Left colon (tissue), 2 donors: ENCODE measurements at places on chromosomes 12 and 14. TPM values are rescaled to one million over a fixed set of nuclear protein-coding genes. Genes with fewer than 3 reads are reported as not detected.

- no peak for DNase-seq
Measured at GRCh38 chr14:87203346-87203745, 789.6 kb downstream of the GALC start.

GRCh38 chr14:76589246-76589645, 172.0 kb upstream of the VASH1 start:
- DNase-seq: no peak

DNA sequence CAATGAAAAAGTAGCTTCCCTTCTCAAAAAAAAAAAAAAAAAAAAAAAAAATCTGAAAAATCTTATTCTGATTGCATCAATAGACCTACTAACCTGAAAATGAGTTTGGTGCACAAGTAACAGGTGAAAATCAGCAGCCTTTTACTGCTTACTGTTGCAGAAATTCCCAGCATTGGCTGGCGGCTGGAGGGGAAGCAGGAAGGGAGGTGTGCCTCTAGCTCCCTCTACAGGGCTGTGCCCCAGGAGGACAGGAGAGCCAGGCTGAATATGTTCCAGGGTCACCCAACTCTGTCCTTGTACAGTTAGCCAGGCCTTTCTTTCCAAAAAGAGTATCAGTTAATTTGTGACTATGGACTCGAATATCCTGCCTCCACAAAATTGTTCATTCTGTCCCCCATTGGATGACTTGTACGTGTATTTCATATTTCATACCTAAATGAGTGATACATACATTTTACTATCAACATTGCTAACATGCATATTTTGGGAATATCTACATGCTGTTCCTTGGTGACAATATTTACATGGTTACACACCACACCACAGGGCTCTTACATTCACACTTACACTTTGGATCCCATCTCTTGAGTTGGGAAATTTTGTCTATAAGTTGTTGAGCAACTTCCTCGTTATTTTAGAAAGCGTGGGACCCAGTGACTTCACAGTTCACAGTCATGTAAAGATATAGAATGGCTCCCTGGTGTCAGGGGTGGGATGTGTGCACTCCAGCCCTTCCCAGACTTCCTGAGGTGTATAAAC, 124.8 kb downstream of the SAMD4A start:
- DNase-seq: peak; percentile 71

- DNase-seq: no peak
Measured at GRCh38 chr14:33668066-33668465, 282.8 kb downstream of the EGLN3 start.

- peak; percentile 28 for DNase-seq
Measured at GRCh38 chr14:45249856-45250575, 3.0 kb downstream of the MIS18BP1 start.

- DNase-seq: no peak
Measured at GRCh38 chr14:74868739-74869138, 7.2 kb downstream of the PROX2 start.

- DNase-seq: no peak
Measured at GRCh38 chr14:54488318-54488645, 498 bp downstream of the GMFB start.

- no peak for DNase-seq
Measured at GRCh38 chr14:32413967-32414640, 85.0 kb downstream of the AKAP6 start.

DNA sequence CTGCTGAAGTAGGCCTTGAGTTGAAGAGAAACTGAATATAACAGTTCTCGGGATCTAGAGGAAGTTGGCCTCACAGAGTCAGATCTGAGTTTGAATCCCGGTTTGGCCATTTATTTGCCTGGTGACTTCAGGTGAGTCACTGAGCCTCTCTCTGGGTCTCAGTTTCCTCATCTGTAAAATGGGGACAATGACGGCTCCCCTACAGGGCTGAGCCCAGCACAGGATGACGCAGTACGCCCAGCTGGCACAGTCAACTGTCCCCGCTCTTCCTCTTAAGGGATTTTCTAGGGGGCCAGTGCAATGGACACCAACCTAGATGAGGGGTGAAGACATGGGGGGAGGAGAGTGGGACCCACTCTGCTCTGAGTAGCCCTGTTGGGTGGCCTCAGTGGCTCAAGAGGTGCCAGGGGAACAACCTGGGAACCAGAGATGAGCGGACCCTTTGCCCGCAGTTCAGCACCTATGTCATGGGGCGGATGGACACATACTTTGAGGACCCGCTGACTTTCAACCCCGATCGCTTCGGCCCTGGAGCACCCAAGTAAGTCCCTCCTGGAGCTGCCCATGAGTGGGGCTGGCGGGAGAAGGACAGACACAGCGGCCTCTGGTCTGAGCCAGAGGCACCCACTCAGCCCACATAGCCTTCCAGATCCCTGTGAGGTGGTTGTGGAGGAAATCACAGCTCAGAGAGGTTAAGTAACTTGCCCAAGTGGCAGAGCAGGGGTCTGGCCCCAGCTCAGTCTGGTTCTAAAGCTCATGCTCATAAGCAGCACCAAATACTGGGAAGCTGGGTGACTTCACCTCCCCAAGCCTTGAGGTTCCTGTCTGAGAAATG, 41.1 kb downstream of the CYP46A1 start:
- DNase-seq: no peak

DNA sequence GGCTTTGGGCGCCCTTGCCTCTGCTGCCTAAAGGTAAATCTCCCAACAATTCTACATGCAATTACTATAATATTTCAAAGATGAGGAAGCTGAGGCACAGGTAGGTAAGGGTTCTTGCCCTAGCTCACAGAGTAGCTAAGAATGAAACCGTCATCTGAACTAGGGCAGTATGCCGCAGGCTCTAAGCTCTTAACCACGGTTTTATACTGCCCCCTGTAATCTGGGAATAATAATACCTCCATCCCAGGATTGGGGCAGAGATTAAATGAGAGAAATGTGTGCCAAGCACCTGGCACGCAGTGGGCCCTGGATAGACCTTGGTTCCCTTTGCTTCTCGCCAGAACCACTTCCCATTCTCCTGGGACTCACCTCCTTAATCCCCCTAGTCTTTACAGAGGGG, 1.5 kb upstream of the HRK start:
- DNase-seq: no peak

DNA sequence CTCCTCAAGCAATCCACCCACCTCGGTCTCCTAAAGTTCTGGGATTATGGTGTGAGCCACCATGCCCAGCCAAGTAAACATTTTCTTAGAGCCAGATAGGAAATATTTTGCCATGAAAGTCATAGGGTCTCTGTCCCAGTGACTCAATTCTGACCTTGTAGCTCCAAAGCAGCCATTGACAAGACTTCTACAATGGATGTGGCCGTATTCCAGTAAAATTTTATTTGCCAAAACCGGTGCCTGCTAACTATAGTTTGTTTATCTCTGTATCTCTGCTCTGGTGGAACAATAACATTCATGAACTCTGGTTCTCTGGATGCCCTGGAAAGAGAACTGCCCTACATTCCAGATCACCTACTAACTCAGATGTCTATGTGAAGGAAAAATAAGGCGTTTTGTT, 54.6 kb upstream of the USP44 start:
- no peak for DNase-seq

- no peak for DNase-seq
Measured at GRCh38 chr14:94394581-94395207, 6.3 kb upstream of the SERPINA1 start.

DNA sequence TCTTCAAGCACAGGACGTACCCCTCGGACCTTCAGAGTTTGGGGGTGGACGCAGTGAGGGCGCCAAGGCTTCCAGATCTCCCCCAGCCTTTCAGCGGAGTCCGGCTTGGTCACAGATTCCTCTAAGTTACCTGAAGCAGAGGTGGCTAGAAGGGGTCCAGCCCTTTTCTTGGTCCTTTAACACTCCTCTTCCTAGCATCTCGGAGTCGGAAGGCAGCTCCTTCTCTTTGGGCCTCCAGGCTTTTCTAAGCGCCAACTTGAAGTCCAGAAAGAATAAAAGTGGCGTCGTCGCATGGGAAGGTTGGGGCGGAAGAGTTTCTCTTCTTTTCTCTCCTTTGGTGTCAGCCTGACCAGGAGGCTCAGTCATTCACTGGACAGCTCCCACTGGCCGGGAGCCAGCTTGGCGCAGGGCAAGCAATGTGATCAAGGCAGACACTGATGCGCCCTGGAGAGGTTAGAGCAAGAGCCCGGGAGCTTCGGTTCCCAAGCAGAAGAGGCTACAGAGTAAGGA, 9.6 kb downstream of the OR6S1 start:
- DNase-seq: peak; percentile 81

- DNase-seq: no peak
Measured at GRCh38 chr14:88546621-88547385, 8.0 kb downstream of the PTPN21 start.

GRCh38 chr14:100072783-100073346, 7.6 kb downstream of the EVL start:
- peak; percentile 55 for DNase-seq

DNA sequence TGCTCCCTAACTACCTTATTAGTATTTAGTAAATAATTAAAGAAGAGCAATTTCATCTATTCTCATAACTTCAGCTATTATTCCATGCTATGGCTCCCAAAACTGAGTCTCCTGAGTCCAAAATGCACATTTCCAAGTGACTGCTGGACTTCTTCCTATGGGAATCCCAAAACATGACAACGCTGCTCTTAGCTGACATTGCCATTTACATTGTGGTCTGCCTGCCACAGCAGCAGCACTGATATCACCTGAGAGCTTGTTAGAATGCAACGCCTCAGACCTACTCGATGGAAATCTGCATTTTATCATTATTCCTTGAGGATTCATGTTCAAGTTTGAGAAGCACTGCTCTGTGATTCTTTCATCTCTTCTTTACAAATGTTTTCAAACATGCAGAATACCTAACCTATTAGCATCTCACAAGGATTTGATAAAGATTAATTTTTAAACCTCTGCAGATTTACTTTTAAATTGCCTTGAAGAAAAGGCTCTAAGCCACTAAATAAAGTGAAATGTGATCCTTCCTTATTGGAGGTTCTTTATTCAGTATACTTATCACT, 77.7 kb downstream of the SEC23A start:
- DNase-seq: no peak

NAB2 gene
- 8.9 TPM for total RNA-seq

C12orf50 gene
- total RNA-seq: not detected

FOXN4 gene
- total RNA-seq: not detected
